ENCODE measurements at places on chromosomes 12 and 14.
A peak's percentile ranks its signal among the peaks of the same experiment; 100 is the strongest.

DNA sequence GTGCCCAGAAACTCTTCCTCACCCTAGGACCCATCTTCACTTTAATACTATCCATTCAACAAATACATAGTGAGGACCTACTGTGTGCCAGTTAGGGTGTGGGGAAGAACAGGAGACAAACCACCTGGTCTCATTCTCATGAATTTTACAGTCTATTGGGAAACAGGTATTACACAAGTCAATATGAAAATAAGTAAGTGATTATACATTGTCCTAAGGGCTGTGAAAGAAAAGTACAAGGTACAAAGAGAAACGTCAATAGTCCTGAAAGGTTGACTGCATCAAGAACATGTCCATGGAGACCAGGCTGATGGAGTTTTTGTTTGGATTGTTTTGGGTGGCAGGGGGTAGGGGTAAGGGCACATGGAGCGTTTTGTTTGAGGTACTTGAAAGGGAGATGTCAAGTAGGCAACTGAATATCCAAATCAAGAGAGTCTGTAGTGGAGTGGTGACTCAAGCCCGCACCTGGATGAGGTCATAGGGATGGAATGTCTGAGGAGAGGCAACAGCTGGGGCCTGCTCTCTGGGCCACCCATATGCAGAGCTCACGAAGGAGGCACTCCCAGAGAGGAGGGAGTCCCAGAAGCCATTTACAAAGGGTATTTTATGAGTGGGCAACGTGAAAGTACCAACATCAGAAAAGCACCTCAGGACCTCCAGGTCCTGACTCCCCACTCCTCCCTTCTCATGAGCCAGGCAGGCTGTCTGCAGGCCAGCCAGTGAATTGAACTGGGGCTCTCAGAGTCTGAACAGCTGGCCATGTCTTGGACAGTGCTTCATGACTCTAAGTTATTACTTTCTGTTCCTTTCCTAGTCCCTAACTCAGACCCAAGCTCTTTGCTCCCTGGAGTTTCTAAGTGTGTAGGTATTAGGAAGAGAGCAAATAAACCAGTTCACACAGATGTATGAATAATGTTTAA lies 272.0 kb downstream of the ZFP36L1 start:
- DNase-seq, result no peak

DNA sequence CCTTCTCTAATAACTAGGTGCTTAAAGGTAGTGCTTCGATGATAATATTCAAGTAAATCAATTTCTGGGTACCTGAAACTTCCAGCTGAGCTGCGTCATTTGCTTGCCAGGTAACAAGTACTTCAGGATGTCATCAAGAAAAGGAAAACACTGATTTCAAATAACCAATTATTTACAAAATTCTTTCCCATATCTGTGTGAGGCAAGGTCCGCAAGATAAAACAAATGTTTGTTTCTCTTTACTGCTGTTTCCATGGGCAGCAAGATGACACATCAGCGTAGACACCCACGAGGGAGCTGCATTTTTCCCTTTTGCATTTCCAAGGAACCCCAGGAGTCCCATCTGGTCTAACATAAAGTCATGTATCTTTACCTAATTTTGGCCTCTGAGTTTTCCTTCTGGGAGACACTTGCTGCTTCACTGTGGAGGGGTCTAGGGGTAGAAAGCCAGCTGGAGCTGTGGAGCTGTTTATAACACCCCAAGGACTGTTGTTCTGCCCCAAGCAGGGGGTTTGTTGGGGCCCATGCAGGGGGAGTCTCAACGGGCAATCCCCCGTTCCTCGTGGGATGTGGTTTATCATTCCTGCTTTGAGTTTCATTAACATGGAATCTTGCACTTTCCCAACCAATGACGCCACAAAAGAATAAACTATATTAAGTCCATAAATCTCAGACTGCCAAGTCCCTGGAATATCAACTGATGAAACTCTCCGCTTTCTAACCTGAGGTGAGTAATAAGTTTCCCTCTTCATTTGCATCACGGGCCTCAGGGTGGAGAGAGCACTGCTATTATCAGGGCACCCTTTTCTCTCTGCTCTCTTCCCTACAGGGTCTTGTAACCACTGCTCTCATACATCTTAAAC lies 112.8 kb upstream of the PELI2 start:
- no peak for DNase-seq

DNA sequence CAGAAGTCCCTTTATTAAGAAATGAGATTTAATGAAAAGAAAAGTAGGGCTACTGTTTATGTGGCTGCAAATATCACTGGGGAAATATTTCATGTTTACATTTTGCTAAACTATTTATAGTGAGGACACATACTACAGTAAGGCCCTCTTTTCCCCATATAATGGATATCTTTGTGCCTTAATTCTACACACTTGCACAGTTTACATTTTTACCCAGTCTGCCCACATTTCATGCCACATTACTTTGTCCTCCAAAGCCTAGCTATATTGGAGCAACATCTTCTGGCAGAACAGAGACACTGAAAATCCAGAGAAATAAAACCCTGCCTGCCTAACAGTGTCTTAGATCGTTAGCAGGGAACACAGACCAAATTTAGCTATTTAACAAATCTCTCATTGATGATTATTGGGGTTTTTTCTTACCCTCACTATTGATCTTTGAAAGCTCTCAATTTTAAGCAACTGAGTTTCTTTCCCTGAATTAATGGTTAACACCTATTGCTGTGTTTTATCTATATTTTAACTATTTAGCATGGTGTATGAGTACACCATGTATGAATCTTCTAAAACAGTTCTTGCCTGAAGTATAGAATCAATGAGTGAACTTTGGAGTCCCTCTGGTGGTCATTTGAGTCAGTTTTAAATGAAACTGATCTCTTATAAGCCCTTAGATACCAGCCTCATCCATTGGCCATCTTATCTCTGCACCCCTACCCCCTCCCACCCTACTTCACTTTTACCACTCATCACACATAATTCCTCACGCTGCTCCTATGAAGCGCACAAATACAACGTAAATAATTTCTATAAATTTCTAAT lies 170.2 kb downstream of the BCAT1 start:
- DNase-seq, result peak; percentile 68

DNA sequence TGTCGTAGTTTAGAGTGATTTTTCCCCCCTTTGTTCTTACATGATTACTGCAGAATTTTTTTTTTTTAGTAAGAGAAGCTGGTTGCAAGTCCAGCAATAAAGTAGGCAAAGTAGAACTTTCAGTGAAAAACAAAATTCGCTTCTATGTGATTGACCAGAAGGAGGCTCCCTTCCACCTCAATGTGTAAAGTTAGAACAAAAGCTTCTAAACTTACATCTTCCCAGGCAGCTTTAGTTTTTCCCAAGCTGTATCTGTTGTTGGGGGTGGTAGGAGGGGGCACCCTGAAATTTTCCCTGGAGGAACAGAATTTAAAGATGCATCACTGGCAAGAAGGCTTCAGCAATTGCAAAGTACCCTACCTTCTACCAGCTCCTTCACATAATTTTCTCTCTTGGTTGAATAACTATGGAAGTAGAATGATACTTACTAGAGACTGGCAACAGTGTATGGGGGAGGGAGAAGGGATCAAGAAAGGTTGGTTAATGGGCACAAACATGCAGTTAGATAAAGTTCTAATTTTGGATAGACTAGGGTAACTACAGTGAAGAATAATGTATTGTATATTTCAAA lies 87.3 kb upstream of the E2F7 start:
- peak; percentile 6 for DNase-seq

DNA sequence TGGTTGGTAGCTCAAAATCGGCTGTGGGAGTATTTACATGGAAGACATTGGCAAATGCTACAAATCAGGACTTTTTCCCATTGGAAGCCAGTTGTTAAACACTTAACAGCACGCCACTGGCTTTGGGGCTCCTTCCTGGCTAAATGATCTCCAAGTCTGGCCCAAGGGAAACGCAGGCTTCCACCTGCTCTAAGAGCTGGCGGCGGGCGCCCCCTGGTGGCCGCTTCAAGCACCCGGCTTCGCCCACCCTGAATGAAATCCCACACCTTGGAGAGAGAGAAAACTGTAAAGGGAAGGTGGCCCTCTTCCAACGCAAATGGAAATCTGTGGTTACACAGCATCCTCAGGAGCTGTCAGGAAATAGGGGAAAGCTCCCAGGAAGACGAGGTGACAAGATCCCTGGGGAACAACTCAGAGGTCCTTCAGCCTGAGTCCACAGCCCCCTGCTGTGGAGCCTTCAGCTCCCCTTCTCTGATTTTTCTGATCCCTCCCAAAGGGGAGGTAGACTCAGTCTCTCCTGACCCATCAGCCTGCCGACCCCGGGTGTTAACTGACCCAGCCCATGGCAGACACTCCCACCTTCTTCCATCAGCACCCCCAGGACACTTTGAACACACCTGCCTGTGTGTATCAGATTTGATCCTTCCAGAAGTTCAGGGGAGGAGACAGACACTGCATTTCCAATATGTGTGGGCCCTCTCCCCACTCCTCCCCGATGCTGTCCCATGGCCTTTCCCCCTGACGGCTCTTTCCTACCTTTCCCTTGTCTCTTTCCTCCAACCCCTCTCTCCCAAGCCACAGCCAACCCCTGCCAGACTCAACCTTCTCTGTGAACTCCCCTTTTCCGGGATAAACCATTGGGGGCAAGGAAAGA lies 15.4 kb downstream of the SELPLG start:
- DNase-seq, result peak; percentile 89

DNA sequence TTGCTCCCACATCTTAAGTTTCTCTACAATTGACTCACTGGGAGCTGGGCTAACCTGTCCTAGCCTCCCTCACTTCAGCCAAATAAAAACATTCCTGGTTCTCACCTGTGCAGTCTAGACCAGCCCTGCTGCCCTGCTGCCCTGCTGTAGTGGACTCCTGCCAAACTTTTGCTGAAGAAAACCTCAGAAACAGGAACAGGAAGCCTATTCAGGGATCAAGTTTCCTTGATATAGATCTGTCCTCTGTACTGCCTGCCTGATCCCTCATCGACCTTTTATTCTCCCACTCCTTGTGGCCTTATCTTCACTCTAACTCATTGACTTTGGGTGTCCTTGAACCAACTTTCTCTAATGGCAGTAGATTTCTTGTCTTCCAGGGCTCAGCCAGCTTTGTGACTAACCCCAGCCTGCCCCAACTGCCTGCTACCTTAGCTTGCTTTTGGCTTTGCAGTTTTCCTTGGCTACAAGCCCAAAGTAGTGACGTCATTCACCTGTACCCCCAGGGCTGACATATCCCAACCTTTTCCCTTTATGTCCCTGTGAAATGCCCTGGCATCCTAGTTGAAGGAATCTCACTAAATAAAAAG lies 234.8 kb downstream of the DUSP6 start:
- peak; percentile 14 for DNase-seq

DNA sequence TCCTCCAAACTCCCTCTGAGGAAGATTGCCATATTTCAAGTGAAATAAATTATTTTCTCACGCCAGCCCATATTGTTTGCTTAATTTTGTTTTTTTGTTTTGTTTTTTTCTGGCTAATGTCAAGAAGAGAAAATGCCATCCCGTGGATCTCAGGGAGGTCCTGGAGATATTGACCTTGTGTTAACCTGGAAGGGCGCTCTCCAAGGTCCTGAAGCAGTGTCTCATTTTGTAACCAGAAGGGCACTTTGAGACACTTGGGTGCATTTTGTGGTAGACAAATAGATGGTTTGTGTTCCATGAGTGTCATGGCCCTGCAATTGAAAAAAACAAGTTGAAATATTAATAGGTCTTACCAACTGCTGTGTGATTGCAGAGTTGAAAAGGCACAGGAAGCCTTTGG lies 268.9 kb downstream of the SUDS3 start:
- peak; percentile 1 for DNase-seq

GRCh38 chr12:530308-530707 lies 70.6 kb downstream of the B4GALNT3 start:
- DNase-seq, result no peak

DNA sequence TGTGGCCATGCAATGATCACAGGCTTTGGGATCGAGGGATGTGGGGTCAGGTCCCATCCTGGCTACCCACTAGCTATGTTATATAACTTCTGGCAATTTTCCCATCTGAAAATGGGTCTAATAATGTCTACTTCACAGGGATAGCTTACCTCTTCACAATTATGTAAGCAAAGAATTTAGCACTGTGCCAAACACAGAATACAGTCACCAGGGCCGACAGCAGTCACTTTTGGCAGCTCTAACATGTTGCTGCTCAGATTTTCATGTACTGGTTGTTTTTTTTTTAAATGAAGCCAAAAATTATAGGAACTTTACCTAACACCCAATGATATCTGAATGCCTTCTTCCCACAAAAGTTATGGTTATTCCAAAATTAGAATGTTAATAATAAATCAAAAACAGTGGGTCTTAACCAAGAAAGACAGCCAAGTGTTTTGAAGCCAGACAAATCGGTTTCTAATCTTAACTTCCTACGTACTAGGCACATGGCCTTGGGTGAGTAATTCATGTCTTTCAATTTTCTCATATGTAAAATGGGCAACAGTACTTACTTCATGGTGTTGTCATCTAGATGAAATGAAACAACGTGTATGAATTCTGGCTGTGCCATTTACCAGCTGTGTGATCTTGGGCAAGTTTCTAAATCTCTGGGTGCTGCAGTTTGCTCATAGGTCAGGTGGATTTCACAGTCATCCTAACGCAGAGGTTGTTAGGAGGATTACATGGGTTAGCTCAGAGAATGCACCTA lies 13.0 kb upstream of the PCED1B start:
- no peak for DNase-seq
